ENCODE measurements at places on chromosomes 4 and X. TPM values are rescaled to one million over a fixed set of nuclear protein-coding genes. Genes with fewer than 3 reads are reported as not detected.

ARHGAP36 gene
- polyA plus RNA-seq: not detected

RNF212 gene
- polyA plus RNA-seq: 1.7 TPM

TADA2B gene
- polyA plus RNA-seq: 22.0 TPM

JCHAIN gene
- 0.61 TPM for polyA plus RNA-seq

BEX1 gene
- 96.5 TPM for polyA plus RNA-seq

SPANXN3 gene
- polyA plus RNA-seq: not detected

ARHGAP6 gene
- 10.5 TPM for polyA plus RNA-seq

GPC4 gene
- polyA plus RNA-seq: 24.8 TPM

WDFY3 gene
- 15.4 TPM for polyA plus RNA-seq

SLC10A7 gene
- polyA plus RNA-seq: 1.9 TPM

CAMK2D gene
- polyA plus RNA-seq: 88.5 TPM

F8A1 gene
- polyA plus RNA-seq: 39.0 TPM

HSD17B13 gene
- 1.0 TPM for polyA plus RNA-seq

SHISA3 gene
- 12.7 TPM for polyA plus RNA-seq

CRLF2 gene
- polyA plus RNA-seq: not detected
